ENCODE measurements at places on chromosomes 13 and 19.

DNA sequence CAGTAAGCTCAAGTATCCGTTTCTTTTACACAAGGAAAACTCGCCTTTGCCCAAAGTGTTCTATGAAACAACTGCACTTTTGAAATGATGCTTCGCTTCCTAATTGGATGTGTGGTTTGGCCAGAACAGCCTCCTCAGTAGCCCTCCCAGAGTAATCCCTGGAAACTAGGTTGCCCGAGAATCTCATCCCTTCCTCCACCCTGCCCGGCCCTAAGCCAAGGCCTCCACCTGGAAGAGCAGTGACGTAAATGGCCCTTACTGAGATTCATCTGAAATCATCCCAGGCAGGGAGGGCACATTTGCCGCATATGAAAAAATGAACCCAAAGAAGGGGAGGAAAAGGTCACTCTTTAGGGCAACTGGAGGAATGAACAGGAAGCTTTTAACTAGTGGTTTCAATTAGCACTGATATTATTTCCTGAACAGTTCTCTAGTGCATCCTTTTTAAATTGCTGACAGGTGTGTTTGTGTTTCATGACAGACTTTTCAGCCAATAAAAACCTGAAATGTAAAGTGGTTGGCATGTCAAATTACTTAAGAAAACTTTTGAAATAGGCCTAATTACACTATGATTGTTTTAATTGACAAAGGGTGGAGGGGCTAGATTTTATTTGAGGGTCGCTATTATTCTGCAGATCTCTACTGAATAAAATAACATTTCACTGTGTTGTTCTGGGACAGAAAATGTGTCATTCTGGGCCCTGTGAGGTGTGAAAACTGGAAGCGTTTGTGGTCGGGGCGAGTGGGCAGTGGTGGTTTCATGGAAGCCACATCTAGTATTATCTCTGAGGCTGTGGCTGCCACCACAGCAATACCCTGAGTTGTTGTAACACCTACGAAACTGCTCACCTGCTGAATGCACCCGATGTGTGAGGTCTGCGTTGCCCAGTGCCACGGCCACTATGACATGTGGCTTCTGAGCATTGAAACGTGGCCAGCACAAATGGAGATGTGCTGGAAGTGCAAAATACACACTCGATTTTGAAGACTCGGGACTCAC is 112.1 kb downstream of the ZIC5 start:
- DNase-seq = peak; percentile 6

DNA sequence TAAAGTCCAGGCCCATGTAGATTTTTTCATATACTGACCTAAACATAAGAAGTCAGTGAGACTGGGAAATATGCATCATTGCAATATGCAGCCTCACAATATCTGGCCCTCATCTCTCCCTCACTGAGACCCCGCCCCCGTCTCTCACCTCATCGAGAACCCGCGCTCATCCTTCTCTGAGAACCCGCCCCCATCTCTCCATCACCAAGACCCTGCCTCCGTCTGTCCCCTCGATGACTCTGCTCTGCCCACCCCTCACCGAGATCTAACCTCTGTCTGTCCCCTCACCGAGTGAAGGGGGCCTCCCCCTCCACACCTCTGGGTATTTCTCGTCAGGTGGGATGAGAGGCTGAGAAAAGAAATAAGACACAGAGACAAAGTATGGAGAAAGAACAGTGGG is 20.5 kb upstream of the ZNF846 start:
- no peak for DNase-seq

DNA sequence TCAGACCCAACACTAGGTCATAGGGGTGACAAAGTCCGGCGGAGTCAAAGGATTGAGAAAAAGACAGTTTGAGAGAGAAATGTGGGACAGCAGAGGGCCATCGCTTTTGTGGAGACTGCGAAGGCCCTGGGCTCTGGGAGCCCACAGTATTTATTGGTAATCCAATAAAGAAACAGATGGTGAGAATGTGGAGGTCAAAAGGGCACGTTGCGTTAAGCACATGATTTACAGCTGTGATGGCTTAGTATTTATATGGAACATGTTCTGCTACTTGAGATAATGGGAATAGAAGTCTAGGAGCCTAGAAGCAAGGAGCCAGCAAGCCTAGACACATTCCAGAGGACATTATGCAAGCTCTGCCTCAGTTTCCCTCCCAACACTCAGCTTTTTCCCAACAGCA is 2521.1 kb downstream of the PCDH9 start:
- DNase-seq = no peak

DNA sequence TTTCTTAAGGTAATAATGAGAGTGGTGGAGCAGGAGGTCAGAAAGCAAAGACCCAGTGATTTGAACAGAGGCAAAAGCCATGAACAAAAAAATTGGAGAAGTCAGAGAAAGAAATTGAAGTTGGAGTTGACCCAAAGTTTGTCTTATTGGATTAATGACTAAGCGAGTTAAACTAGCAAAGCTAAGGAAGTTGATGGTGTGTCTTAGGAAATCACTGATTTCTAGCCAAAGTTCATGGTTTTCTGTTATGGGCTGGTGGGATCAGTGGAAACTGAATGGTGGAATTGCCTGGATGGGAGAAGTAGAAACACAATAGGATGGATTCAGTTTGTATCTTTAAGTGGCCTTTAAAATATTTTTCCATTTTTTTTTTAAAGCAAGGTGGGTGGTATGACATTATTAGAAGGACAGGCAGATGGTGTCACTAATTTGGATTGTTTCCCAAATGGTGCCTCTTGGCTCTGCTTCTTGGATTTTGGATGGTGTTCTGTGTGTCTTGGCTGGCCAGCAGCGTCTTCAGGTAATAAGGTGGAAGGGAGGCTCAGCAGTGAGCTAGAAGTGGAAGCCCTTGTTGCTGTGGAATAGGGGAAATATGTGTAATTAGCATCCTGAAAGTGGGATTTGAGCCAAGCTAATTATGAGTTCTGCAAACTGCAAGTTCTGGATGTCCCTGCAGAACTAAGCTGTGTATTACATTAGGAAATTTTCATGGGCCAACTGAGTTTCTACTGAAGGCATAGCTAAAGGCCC is 302.9 kb downstream of the LMO7 start:
- DNase-seq = no peak

DNA sequence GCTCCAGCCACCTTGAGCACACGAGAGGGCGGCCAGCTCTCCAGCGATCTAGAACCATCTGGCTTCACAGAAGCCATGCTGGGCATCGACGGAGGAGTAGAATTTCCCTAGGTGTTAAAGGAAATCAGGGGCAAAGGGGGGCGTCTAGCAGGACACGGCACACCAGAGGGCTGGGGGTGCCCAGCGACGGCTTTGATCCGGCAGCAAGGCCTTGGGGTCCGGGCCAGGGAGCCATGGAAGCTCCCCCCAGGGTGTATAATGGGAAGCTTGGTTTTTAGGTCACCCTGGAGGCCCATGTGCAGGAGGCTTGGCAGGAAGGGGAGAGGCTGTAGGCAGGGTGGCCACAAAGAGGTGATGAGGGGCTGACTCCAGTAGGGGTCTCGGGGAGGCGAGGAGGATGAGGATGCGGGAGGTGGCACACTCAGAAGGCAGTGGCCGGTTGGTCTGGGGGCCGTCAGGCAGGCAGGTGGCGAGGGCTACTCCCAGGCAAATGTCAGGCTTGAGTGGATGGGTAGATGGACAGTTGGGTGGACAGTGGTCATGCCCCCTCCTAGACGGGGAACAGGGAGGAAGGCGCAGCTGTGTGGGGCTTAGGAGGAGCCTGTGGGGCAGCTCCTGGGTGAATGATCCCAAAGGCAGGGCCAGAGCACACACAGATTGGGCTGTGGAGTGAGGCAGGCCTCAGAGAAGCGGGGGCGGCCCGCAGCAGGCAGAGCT is 5.6 kb downstream of the KMT5C start:
- no peak for DNase-seq

- DNase-seq = no peak
Measured at GRCh38 chr13:44972956-44973581, 16.2 kb downstream of the NUFIP1 start.

GRCh38 chr19:41951686-41952172 is 7.4 kb downstream of the RABAC1 start:
- DNase-seq = peak; percentile 73

GRCh38 chr19:18593367-18594095 is 4.9 kb downstream of the REX1BD start:
- DNase-seq = no peak

GRCh38 chr13:51015973-51016372 is 95.1 kb downstream of the C13orf42 start:
- DNase-seq = no peak

DNA sequence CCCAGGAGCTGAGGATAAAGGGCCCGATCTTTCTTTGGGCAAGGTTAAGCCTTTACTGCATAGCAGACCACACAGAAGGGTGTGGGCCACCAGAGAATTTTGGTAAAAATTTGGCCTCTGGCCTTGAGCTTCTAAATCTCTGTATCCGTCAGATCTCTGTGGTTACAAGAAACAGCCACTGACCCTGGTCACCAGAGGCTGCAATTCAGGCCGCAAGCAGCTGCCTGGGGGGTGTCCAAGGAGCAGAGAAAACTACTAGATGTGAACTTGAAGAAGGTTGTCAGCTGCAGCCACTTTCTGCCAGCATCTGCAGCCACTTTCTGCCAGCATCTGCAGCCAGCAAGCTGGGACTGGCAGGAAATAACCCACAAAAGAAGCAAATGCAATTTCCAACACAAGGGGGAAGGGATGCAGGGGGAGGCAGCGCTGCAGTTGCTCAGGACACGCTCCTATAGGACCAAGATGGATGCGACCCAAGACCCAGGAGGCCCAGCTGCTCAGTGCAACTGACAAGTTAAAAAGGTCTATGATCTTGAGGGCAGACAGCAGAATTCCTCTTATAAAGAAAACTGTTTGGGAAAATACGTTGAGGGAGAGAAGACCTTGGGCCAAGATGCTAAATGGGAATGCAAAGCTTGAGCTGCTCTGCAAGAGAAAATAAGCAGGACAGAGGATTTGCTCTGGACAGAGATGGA is 8.4 kb upstream of the CEACAM19 start:
- DNase-seq = no peak

DNA sequence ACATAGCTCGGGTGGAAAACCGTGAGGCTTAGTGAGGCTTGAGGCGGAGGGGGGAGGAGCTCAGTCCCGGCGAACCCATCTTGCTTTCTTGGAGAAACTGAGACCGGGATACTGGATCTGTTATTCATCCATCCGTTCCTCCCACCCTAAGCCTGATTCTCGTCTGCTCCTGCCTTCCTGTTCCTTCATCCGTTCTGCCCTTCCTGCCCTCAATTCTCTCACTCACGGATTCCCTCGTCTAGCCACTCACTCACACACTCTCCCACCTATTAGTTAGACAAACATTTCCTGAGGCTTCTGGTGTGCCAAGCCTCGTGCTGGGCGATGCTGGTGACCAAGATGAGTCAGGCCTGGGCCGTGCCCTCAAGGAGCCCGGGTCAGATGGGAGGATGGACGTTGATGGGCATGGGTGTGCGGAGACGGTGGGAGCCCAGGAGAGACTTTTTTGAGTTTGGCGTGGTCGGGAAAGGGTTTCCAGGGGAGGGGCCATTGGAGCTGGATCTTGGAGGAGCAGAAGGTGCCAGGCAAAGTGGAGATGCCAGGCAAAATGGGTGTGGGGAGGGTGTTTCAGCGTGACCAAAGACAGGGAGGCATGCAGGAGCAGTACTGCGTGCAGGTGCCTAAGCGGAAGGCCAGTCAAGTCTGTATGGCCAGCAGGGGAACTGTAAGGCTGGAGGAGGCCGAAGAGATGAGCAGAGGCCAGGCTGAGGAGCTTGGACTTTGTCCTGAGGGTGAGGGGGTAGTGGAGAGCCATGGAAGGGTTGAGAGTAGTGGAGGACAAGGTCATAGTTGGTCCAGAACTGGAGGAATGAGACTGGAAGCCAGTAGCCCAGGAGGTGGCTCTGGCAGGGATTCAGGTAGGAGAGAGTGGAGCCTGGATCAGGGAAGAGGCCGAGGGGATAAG is 7.4 kb upstream of the CNFN start:
- DNase-seq = no peak

DNA sequence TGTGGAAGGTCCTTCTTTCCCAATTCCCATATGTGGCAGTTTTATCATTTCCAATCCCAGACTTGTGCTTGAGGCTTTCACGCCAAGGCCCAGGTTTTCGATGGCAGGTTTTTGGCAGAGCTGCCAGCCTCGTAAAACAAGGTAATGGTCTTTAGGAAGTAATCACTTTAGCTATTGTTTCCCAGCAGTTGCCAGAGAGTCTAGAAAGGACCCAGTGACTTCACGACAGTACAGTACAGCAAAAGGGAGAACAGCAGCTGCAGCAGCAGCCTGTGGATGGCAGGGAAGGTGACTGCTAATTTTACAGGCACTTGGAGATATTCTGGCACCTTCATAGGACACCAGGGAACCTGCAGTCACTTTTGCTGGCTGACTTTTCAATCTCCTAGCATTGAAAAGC is 291.6 kb upstream of the MAB21L1 start:
- DNase-seq = no peak

DNA sequence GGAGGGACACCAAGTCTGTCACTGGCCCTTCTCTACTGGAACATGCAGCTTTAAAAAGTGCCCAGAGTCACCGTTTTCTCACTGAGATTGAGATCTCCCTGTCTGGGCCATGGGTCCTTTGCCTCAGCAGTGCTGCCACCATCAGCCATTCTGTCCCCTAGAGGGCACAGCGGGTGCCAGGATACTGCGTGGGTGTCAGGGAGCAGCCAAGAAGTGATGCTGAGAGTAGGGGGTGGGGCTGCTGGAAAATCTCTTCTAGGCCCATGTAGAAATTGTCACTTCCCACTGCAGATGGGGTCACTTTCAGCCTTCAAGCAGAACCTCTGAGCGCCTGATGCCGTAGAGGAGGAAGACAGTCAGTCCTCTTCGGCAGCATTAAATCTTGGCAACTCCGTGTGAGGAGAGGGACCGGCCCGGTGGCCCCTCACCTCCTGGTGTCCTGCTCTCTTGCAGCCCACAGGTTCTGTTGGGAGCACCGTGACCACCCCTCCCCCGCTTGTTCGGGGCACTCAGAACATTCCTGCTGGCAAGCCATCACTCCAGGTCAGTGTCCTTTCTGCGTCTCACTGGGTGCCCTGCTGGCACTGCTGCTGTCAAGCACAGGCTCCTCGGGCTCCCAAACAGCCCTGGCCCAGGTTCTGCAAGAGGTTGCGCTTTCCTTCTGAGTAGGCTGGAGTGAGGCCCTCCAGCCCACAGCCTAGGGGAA is 21.4 kb downstream of the TSSK6 start:
- no peak for DNase-seq

DNA sequence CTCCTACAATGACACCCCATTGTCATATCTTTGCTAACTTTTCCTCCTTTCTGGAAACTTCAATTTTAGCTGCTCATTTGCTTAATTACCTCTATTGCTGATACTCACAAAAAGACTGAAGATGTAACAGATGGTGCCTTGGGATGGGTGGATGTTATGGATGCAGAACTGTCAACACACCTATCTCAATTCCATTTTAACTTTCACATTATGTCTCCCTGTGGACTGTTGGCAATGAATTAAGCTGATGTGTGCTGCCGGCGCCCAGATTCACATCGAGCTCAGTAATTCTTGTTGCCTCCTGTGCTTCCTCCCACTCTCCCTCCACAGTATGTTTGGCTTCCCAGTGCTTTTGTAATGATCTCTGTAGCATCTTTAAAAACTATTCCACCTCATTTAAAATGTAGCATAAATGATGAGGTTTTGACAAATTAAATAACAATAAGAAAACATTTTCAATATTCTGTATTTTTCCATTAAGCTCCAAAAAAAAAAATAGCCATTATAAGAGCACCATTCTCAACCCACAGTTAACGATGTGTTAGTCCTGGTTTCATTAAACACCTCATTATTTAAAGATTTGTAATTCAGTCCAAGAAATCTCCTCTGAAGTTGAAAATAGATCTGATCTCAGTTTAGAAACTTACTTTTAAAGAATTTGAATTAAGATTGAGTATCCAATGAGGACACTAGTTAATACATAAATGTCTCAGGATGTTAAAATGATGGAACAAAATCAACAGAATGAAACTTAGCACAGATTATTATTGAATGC is 99.9 kb upstream of the FAM216B start:
- DNase-seq = no peak

GRCh38 chr19:6723738-6724137 is 3.3 kb upstream of the C3 start:
- DNase-seq = no peak
